ENCODE measurements at places on chromosomes 7 and 10.

DNA sequence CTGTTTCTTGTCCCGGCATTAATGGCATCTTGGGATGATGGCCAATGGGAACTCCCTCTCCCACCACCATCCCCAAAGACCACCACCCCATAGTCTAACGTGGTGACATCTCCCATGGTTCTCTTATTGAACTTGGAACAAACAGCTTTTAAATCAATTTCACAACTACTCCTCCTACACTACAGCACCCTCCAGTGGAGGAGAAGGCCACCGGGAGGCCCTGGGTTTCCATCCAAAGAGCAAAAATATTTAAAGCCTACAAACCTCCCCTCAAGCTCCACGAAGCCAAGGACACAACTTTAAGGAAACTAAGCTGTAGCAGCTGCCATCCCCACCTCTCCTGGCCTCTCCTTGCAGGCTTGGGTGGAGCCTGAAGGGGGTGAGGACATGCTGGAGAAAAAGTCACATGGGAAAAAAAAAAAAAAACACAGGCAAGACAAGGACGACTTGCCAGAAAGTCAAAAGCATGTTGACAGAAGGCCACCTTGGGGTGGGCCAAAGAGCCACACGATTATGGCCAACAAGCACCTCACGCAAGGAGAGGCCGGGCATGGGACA lies 94.0 kb upstream of the LANCL2 start:
- no peak for DNase-seq

DNA sequence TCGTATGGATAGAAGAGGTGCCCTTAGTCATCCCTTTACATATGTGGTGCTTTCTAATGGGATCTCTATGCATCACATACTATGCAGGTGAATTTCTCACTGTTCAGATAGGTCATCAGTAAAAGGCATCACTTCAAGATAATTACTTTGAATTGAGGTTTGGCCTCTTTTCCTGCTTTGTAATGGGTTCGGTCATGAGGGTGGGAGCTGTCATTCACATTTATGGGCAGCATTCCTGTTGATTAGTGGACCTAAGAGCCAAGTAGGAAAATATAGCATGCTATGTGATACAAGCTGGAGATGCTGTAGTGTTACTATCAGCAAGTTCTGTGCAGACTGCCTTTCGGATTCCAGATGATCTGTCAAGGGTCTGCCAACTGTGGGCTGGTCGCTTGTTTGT lies 156.3 kb downstream of the LCOR start:
- DNase-seq = no peak

DNA sequence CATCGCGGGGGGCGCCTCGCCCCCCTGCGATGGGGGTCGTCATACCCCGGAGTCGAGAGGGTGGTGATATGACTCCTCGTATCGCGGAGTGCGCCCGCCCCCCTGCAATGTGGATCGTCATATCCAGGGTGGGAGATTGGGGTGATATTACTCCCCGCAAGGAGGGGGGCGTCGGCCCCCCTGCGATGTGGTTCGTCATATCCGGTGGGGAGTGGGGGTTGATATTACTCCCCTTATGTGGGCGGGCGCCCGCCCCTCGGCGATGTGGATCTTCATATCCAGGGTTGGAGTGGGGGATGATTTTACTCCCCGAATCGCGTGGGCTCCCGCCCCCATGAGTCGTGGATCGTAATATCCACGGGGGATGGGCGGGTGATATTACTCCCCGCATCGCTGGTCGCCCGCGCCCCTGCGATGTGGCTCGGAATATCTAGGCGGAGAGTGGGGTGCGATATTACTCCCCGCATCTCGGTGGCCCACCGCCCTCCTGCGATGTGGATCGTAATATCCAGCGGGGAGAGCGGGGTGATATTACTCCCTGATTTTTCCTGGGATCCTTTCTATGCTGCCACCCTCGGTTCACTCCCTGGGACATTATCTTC lies 36.9 kb downstream of the MEIG1 start:
- DNase-seq = no peak

- DNase-seq = peak; percentile 31
Measured at GRCh38 chr7:101575721-101576120, 53.4 kb downstream of the MYL10 start.

GRCh38 chr7:49789736-49790135 lies 16.3 kb downstream of the VWC2 start:
- DNase-seq = no peak

- no peak for DNase-seq
Measured at GRCh38 chr7:121003986-121004685, 15.6 kb downstream of the CPED1 start.

All from GM04503 (cell line).